Stimulated activated CD8-positive, alpha-beta memory T cell treated with anti-CD3 and anti-CD28 coated beads, Interleukin-7, amount 100 ng/mL, for 1 hour (primary cell): ENCODE measurements at places on chromosomes 12 and 14.
A peak's percentile ranks its signal among the peaks of the same experiment; 100 is the strongest.

- DNase-seq, result no peak
Observed at GRCh38 chr12:130667421-130667960, 48.6 kb downstream of the RIMBP2 start.

DNA sequence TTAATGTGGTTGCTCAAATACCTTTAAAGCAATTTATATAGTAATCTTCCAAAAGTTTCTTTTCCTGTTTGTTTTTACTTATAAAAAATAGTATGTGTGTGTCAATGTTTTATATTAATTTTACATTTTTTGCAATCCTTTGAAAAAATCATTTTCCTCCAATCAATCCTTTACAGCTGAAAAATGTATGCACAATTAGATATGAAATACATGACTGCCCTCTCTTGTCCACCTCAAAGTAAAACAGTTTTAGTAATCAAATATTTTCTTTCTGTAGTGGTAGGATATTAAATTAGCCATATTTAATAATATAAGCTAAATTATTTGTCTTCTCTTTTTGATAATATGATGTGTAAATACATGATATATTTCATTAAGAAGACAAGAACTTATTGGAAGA is 269.9 kb downstream of the ADAMTS20 start:
- no peak for DNase-seq

DNA sequence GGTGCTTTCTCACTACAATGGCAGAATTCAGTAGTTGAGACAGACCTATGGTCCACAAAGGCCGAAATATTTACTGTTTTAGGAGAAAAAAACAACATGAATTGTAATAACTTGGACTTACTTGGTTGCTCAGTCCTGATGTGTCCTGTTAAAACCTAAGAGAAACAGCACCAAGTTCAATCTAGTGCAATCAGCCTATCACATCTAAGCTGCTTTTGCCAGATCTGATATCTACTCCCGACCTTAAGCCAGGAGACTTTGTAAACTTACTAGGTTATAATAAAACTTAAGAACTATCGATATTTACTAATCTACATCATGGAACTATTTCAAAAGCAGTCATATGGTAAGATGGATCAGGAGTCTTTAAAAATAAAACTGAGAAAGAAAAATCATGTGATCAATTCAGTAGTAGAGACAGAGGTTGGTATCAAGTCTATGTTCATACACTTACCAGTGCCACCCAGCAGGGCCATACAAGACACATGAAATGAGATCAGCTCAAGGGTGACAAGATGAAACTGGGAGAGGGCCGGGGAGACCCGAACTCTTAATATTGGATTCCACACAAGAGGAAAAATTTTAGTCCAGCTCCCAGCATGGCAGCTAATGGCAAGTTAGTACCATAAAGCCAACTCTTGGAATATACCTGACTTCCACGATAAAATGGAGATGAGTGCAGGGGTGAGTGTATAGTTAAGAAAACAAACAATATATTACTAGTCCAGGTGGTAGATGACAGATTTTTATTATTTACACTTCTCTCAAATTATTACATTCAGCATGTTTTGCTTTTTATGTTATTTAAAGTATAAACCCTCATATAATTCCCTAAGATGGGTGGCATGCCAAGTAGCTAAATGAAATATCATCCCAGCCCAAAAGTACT is 27.5 kb downstream of the NUDT4 start:
- no peak for DNase-seq

DNA sequence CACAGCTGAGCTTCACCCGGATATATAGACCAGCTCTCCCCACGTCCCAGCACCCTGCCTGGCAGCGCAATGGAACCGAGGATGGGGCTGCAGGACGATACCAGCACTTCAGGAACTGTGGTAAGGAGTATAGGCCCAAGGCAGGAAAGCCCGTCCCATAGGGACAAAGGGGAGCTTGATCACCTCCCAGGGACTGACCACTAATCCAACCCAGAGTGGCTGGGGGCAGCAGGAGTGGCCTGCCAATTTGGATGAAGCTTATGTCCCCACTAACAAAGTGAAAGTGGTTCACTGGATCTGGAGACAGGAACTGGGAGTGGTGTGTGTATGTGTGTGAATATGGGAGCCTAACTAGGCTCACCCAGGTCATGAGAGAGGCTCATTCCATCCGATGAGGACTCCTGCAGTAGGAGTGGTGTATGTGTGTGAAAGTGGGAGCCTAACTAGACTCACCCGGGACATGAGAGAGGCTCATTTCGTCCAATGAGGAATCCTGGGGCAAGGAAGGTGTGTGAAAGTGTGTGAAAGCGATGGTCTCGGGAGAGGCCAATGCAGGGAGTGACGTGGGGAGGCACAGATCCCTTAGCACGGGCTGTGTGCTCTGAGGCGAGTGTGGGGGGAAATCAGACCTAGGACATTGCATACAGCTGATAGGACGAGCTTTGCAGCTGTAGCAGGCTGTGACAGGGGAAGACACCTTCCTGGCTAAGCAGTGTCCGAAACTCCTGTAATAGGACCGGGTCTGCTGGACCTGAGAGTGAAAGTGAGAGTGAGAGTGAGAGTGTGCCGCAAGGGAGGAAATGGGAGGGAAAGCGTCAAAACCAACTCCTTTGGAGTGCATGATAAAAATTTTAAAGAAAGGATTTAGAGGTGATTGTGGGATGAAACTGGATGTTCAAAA is 25.7 kb downstream of the KLRK1 start:
- no peak for DNase-seq

GRCh38 chr12:121443193-121443870 is 43.4 kb downstream of the RNF34 start:
- DNase-seq, result peak; percentile 32

DNA sequence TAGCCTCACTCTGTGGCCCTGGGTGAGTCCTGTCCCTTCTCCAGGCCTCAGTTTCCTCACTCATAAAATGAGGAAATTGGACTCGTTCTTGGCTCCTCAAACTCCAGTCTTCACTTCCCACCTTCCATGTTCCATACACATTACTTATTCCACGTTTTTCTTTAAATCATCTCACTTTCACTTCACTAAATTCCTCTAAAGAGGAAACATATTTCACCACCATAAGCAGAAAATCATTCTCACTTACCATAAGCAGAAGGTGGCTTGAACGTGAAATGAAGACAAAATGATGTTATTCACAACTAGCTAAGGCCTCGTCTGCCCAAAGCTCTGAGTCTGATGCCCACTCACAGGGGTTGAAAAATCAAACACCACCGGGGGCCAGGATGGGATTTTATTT is 278.3 kb downstream of the ADGRD1 start:
- DNase-seq, result no peak

DNA sequence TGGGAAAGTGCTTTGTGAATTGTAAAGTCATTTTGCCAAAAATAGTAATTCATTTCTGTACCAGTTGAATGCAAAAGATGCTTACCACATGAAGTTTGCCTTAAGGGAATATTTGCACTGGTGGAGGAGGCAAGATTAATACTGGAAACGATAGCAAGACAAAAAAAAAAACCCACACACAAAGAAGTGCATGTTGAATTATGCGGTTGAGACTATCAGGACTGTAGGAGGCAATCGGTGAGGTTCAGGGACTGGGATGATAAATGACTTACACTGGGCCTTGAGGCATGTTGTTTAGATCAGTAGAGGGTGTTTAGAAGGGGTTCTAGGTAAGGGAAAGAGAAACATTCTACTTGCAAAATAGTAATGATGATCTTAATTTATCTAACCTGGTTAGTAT is 142.2 kb upstream of the HMGA2 start:
- no peak for DNase-seq

DNA sequence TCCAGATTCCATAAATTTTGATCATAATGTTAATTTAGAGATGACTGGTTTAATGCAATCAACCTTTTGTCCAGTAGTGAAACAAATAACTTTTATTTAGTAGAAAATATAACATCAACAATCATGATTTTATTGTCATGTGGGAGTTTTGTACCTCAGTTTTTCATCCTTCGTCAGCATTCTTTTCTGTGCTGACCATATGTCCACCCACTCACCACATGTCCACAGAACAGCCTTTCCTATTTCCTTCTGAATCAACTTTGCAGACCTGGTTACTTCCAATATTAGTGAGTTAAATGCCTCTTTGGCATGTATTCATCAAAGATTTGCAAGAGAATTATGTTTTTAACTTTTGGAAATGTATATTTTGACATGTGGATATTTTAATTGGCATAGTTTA is 36.8 kb upstream of the CNTN1 start:
- DNase-seq, result no peak

DNA sequence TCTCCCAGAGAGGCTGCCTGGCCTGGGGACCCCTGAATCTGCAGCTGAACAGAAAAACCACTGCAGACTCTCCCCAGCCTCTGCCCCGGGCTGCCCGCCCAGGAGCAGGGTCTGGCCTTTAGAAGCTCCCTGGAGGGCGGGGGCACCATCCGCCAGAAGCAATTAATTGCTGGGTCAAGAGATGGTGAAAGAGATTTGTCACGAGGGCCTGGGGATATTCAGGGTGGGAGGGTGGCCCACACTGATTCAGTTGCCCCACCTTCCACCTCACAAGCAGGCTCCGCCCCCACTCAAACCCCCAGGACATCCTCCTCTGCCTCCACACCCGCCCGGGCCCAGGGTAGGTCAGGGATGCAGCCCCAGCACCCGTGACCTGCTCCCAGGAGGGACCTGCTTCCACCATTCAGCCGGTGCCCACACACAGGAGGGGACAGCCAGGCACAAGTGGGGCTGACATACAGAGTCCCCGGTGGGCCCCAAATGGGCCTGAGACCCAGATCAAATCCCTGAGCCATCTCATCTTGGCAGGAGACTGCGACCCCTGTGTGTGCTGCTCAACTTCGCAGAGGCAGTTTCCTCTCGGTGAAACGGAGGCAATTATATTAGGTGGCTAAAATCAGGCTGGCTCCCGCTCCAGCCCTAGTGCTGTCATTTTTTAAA is 23.0 kb downstream of the NCOR2 start:
- no peak for DNase-seq

- DNase-seq, result no peak
Observed at GRCh38 chr12:40197590-40197989, 27.2 kb upstream of the LRRK2 start.

- DNase-seq, result no peak
Observed at GRCh38 chr14:68539241-68539737, 253.6 kb downstream of the ZFP36L1 start.

DNA sequence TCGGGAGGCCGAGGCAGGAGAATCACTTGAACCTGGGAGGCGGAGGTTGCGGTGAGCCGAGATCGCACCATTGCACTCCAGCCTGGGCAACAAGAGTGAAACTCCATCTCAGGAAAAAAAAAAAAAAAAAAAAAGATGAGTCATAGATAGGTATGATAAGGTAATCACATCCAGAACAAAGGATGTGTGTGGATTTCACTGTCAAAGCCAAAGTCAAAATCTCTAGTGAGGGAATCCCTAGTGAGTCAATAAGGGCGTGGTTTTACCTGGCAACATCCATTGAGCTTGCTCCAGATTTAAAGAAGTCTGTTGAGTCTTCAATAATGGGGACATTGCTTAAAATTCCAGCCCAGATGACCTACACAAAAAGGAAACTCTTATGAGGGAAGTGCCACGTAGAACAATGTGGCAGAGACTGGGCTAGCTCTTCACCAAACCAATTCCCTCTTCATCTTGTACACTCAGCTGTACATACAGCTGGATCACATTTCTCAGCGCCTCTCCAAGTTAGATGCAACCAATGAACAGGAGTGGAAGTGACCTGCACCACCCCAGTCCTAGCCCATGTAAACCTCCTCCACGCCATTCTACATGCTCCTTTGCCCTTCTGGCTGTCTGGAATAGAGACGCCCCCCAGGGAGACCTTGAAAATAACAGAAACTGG is 23.4 kb downstream of the ALDH1L2 start:
- DNase-seq, result no peak

DNA sequence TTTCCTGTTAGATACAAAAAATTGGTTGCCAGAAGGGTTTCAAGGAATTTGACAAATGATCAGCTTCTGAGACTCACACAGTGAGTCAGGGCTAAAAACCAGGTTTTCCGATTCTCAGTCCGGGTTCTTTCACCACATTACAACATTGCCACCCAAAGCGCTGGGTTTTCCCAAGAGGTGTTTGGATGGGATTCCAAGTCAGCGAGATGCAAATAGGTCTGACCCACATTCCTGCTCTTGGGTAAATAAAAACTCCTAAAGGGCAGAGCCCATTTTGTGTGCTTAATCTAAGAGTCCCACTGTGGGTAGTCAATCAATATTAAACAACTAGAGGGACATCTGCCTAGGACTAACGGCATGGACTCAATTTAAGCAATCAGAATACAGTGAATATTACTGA is 5.4 kb upstream of the RIC8B start:
- no peak for DNase-seq

DNA sequence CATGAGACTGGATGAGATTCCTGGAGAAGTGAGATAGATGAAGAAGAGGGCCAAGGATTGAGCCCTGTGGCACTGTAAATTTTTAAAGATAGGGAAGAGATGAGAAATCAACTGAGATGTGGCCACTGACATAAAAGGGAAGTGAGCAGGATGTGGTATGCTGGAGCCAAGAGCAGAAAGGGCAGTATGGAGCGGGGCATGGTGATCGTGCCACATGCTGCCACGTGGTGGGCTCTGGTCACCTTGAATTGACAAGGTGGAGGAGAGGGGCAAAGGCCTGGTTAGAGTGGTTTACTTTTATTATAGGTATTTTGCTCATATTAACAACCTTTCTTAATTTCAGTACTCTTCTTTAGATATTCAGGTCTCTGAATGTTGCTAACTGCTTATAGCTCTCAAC is 257.9 kb downstream of the NEDD1 start:
- no peak for DNase-seq

- DNase-seq, result no peak
Observed at GRCh38 chr14:105384605-105385321, 13.6 kb upstream of the TEX22 start.

GRCh38 chr14:20345366-20345765 is 1.9 kb downstream of the PARP2 start:
- no peak for DNase-seq

DNA sequence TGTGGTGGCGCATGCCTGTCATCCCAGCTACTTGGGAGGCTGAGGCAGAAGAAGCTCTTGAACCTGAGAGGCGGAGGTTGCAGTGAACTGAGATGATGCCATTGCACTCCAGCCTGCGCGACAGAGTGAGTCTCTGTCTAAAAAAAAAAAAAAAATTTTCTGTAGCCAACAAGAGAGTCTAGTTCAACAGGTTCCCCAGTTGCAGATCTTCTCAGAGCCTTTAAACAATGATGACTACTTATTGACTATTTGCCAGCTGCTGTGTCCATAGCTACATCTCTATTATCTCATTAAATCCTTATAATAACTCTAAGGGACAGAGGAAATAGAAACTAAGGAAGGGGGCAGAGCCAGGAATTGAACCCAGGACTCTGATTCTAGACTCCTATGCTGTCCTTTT is 15.2 kb upstream of the MYL2 start:
- DNase-seq, result no peak
